ENCODE measurements at places on chromosomes 1 and 21.

- DNase-seq: no peak
Observed at GRCh38 chr1:76232666-76233065, 158.1 kb downstream of the ST6GALNAC3 start.

- no peak for DNase-seq
Observed at GRCh38 chr1:1062348-1063163, 11.6 kb downstream of the RNF223 start.

DNA sequence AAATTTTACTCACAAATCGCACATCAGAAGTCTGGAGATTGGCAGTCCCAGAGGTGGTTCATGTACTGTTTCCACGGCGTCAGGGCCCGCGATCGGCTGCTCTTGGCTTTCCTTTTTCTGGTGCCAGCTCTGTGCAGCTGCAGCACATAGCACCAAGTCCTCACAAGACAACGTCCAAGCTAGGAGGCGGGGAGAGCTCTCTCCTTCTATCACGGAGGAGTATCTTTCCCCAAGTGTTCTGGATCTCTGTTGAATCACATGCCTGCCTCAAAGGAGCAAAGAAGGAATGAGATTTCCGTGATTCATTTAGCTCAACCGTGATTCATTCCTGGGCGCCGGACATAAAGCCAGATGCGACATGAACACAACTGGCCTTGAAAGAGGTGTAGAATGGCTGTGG is 25.5 kb downstream of the MT1HL1 start:
- DNase-seq: no peak

- DNase-seq: no peak
Observed at GRCh38 chr1:36751525-36751924, 268.8 kb upstream of the CSF3R start.

DNA sequence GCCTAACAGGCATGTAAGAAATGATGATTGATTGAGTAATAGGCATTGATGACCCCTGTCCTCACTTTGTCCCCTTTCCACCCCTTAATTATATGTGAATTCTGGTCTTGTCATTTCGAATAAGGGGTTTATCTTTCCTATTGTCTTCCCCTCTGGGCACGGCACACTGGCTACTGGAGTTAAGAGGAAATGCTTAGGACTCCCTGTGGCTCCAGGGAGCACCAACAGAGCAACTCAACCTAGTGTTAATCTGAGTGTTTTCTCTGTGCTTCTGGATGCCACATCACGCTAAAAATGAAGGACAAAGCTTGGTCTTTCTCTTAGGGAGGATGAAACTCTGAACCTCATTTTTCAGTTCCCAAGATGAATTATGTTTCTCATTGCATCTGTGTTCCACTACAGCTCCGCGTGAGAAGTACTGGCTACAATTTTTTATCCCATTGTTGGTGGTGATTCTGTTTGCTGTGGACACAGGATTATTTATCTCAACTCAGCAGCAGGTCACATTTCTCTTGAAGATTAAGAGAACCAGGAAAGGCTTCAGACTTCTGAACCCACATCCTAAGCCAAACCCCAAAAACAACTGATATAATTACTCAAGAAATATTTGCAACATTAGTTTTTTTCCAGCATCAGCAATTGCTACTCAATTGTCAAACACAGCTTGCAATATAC is 5.3 kb downstream of the FCER1A start:
- no peak for DNase-seq

DNA sequence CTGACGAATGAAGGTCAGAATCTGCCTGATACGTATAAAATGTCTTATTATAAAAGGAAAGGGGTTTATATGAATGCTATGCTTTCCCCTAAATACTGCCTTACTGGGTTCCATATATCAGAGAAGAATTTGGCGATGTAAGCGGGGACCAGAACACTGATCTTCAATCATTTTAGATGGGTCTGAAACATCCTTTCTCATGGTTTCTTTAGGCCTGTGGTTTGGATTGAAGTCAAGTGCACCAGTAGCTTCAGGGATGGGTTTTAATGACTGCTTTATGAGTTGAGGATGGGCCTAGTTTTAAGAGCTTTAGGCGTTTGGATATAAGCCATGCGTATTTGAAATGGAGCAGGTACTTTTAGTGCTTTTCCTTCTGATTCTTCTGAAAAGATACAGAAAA is 6.9 kb downstream of the FMN2 start:
- no peak for DNase-seq

DNA sequence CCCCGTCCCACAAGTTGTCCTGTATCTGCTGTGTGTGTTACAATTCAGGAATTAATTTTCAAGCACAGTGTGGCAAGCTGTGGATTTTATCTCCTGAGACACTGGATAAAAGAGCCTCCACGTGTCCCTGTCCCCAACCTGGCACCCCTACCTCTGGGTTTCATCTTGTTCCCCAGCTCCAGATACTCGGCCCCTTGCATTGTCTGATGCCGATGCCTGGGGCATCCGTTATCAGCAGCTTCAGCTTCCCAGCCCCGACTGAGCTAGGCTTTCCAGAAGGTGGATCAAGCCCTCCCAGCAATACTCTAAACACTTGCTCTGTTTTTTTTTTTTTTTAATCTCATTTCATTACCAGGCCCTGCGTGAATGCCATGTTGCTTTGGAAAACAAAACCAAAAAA is 159.4 kb downstream of the PLXNA2 start:
- DNase-seq: no peak

GRCh38 chr1:30706528-30706927 is 16.9 kb downstream of the MATN1 start:
- DNase-seq: no peak

- DNase-seq: no peak
Observed at GRCh38 chr1:234406871-234407270, 33.6 kb downstream of the COA6 start.

GRCh38 chr1:185402930-185403329 is 85.9 kb upstream of the IVNS1ABP start:
- DNase-seq: no peak

DNA sequence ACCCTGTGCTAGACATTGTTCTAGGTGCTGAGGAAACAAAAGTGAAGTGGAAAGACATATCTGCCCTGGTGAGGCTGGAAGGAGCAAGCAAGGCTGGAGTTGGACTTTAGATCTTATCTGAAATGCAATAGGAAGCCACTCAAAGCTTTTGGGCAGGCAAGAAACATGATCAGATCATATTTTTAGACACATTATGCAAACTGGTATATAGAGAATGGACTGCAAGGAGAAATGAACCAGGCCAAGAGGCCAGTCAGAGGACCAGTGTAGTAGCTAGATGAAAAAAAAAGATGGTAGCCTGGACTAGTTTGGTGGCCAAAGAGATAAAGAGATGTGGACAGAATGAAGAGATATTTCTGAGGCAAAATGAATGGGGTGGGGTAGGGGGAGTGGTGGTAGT is 46.3 kb downstream of the CCN1 start:
- no peak for DNase-seq

GRCh38 chr21:42256316-42256715 is 37.4 kb downstream of the ABCG1 start:
- DNase-seq: no peak

GRCh38 chr1:38029081-38029681 is 16.6 kb downstream of the UTP11 start:
- DNase-seq: no peak

DNA sequence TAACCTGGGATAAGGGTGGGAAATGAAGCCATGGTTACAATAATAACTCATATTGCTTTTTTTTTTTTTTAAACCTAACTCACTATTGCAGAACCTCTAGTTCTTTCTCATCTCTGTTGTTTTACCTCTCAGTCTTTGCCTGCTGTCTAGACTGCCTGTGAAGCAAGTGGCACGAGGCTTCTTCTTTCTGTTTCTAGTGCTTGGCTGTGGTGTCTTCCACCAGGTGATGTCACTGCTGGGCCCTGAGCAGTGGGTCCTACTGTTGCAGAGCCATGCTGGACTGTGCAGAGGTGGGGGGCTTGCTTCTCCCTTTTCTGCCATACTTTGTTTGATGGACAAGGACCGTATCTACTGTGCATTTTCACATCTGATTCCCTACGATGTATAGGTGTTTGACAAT is 51.7 kb downstream of the ZNF326 start:
- DNase-seq: no peak

DNA sequence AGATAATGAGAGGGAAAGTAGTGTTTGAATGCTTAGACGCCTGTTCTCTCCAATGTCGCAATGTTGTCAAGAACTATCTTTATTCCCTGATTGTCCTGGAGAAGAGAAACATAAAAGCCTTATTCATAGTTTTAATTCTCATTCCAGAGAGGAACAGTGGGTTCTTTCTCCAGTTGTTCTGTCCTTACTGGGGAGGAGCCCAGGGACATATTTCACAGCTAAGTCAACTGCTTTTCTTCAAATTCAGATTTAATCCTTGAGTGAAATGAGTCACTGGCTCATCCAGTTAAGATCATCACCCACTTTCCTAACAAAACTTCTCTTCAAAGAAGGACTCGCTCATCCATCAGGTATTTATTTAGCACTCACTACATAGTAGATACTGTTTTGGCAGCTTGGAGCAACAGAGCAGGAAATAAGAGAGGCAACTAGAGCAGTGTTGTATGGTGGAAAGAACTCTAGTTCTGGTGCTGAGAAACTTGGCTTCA is 365.7 kb upstream of the USP24 start:
- DNase-seq: no peak

DNA sequence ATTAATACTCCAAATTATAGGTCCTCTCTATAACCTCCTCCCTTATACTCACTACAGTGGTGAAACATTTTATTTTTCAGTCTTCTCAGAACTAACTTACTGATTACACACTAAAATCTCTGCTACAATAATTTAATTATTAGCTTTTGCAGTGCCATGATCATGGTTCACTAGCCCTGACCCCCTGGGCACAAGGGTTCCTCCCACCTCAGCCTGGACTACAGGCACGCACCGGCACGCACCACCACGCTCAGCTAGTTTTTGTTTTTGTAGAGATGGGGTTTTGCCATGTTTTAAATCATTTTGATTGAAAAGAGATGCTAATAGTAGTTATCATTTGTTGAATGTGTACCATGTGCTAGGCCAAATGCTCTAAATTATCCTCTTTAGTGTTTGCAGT is 6.3 kb downstream of the PATJ start:
- no peak for DNase-seq

DNA sequence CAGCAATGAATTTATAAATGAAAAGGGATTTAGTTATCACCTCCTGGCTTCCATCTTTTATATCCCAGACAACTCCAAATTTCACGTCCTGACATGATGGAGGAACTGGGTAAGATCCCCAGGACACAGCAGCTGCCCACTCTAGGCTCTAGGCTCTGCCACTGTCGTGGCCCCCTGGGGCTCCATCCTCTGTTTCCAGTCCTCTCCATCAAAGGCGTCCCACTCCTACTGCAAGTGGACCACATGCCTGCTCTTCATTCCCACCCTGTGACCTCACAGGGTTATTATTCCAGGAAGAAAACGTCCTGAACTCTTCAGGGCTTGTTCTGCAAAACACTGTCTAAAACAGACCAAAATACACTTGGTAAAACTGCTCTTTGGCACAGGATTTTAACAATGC is 11.9 kb downstream of the URB1 start:
- DNase-seq: no peak

DNA sequence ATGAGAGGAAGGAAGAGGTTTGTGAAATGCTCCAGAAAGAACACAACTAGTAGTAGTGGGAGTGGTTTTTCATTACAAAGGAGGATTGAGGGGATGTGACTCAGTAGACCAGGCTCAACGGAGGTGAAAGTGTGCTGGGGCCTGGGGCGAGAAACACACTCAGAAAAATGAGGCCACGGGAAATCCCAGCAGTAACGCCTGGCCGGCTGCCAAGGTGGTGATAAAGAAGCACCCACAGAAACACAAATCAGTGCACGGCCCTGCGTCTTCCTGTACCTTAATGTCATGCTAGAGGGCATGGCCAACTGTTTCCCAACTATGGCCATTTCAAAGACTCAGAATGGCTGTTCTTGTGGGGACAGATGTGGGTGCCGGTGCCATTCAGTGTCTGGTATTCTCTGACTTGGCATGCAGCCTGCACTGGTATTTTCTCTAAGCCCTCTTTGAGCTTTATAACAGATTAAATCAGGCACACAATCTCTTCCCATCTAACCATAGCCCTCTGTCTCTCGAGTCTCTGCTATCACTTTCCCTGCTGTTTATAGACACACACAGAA is 38.2 kb downstream of the URB2 start:
- peak; percentile 40 for DNase-seq

- DNase-seq: no peak
Observed at GRCh38 chr1:63318201-63318979, 4.0 kb upstream of the FOXD3 start.

DNA sequence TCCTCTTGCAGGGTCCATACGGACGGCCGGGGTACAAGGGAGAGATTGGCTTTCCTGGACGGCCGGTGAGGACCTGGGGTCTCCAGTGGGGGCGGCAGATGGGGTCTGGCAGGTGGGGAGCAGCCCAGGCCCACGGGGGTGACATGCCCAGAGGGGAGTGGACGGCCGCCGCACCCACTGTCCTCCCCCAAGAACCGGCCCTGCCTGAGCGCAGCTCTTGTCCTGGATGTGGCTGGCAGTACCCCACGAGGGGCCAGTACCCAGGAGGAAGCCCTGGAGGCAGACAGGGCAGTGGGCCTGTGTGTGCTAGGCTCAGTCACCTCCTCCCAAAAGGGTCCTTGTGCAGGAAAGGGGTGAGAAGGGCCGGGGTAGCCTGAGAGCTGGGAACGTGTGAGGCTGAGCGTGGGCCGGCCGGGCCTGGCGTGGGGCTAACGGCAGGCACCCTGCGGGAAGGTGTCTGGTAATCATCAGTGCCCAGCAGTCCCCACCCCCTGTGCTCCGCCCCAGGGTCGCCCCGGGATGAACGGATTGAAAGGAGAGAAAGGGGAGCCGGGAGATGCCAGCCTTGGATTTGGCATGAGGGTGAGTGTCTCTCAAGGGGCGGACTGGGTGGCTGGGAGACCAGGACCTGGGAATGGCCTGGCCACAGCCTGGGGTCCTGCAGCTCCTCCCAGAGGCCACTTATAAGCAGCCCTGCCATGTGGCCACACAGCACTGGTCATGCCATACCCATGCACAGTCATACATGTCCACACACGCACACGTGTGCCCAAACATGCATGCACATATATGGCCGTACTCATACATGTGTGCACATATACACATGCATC is 47.2 kb downstream of the SLC19A1 start:
- DNase-seq: no peak

DNA sequence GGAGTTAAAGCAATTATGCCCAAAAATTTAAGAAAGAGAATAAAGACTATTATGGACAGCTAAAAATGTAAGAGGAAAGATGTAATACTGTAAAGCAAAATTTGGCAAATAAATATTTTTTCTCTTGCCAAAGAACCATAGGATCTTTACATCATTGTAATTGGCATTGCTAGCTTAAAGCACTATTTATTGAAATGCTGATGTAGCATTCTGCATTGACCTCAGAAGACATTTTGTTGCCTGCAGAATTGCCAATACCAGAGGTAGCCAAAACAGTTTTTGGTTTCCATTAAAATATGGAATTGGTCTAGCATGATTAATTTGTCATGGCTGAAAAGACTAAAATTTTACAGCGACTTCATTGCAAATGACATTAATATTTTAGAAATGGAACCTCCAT is 191.5 kb upstream of the CHODL start:
- no peak for DNase-seq
